Right ventricle myocardium inferior (tissue), 1 donor: ENCODE measurements at places on chromosomes 7 and 10.

DNA sequence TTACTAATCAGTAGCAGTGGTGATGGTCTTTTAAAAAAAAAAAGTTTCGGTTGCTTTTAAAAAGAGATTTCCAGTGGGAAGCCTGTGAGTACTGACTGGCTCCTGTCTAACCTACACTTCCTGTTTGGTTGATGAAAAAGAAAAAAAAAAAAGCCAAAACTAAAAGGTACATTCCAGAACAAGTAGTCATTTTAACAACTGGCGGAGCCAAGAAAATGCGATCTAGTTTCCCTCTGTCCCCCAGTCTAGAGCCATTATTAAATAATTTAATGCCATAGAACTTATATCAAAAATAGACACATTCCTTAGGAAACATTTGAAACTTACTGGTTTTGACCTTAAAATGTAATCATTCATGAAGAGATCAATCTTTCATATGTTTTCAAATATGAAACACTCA is 254.2 kb upstream of the C7orf33 start:
- DNase-seq: no peak

GRCh38 chr10:131886237-131886636 is 14.6 kb upstream of the PPP2R2D start:
- no peak for DNase-seq

DNA sequence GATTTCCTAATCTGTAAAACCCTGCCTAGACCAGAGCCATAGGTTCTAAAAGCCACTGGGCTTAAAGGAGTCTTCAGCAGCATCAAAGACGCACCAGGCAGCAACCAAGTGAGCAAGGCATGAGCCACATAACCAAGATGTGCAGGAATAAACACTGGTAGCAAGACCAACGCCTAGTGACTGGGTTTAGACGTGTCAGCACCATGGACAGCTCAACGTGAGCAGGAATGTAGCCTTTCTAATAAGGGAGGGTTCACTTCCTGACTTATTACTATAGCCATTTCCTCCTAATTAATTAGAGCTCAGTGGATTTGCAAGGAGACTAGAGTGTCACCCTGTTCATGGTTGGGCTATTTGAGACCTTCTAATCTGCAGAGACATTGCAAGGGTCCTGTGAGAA is 223.7 kb downstream of the LHFPL3 start:
- DNase-seq: no peak

- DNase-seq: no peak
Measured at GRCh38 chr7:44515590-44516268, 25.3 kb upstream of the NUDCD3 start.

- DNase-seq: no peak
Measured at GRCh38 chr10:74835963-74836362, 9.6 kb downstream of the KAT6B start.

DNA sequence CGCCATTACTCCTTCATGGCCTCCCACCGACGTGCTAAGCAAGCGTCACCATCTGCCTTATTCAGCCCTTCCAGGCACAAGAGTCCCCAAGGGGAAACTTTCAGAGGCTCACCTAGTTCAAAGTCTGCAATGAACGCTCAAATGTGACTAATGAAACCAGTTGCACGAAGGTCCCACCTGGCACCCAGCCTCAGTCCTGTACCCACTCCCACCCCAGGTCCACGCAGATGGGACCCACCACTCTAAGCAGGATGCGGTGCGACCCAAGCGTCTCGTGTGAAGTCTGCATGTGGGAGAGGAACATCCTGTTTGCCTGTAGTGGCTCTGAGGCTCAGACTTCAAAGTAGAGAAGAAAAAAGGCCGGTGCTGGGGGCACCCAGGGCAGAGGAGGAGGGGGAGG is 40.3 kb downstream of the RGS10 start:
- DNase-seq: no peak
